ENCODE measurements at places on chromosomes 11 and 22.

GRCh38 chr11:40513281-40513680, 946.2 kb downstream of the LRRC4C start:
- DNase-seq = no peak

GRCh38 chr11:65448418-65449105, 26.0 kb downstream of the NEAT1 start:
- no peak for DNase-seq

DNA sequence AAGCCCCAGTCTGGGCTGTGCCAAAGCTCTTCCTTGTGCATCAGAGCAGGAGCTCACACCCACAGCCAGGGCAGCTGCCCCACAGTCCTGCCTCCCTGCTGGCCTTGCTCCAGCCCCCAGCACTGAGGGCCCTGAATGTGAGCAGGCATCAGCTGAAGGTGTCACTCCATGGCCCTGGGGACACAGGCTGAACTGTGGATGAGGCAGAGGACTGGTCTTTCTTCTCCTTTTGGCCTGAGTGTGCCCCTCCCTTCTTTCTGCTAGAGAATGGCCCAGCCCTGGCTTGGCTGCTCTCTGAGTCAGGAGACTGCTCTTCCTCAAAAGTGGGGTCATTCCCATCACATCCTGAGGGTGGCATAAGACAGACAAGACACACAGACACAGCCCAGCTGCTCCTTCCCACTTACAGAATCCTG, 16.2 kb downstream of the OTOG start:
- no peak for DNase-seq

GRCh38 chr11:72333661-72334060, 89.7 kb upstream of the PHOX2A start:
- DNase-seq = no peak

GRCh38 chr11:75558939-75559843, 2.9 kb upstream of the SERPINH1 start:
- no peak for DNase-seq

- no peak for DNase-seq
These were observed 80.1 kb downstream of the GAB2 start for GRCh38 chr11:78337554-78337924.

DNA sequence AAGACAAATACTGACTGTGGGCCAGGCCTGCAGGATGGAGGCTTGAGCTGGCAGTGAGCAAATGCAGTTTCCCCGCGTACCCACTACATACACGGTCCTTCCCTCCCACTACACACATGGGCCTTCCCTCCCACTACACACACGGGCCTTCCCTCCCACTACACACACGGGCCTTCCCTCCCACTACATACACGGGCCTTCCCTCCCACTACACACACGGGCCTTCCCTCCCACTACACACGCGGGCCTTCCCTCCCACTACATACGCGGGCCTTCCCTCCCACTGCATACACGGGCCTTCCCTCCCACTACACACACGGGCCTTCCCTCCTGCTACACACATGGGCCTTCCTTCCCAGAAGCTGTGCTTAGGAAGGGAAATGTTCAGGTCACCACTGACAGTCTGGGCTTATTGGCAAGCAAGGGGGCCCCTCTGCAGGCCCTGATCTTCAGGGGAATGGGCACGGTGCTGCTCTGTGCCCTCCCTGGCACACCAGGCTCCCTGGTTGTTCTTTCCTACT, 10.8 kb downstream of the DNAL4 start:
- DNase-seq = no peak

DNA sequence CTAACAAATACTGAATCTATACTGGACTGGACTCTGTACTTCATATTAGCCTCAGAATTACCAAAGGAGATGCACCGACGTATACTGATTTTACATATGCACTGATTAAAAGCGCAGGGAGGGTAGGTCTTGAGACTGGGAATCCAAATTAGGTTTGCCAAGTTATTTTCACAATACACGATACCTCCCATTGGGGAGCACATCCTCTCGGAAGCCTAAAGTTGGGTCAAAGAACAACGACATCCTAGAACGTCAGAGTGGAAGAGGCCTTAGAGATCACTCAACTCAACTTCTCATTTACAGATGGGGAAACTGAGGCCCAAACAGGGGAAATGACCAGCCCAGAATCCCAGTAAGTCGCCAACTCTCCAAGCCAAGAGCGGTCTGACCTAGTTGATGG, 626 bp downstream of the DNAL4 start:
- no peak for DNase-seq
